ENCODE measurements at places on chromosomes 7 and 10.

- no peak for DNase-seq
Observed at GRCh38 chr10:113300617-113301016, 252.2 kb upstream of the HABP2 start.

- peak; percentile 57 for DNase-seq
Observed at GRCh38 chr7:85068799-85069198, 118.1 kb downstream of the SEMA3D start.

DNA sequence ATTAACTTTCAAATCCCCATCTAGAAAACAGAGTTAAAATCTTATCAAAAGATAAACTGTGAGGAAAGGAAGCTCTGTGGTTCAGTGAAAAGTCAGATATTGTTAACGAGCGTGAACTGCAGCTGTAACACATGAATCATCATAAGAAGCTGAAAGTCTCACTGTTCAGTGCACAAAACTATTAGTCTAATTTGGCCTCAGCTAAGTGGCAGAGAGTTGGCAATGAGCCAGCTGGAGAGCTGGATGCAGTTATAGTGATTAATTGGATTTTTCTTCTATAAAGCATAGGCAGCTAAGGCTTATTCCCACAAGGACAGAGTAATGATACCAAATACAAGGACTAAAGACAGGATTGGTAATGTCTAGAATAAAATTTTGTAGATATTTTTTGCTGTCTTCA is 101.1 kb upstream of the ABCB5 start:
- DNase-seq: no peak

DNA sequence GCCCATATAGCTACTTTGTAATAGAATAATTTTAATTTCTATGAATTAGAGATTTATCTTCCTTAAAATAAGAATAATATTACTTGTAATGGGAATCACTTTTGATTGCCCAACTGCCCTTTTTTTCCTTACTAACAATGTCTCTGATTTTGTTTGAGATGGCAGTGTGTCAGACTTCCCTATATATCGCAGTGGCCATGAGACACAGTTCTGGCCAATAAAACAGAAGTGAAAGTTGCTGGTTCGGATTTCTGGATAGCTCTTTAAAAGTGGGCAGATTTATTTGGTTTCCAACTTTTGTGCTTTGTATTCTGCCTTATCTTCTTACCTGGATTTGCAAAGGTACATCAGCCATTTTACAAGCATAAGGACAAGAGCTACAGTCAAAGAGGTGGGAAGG is 170.2 kb downstream of the PPP1R17 start:
- no peak for DNase-seq

DNA sequence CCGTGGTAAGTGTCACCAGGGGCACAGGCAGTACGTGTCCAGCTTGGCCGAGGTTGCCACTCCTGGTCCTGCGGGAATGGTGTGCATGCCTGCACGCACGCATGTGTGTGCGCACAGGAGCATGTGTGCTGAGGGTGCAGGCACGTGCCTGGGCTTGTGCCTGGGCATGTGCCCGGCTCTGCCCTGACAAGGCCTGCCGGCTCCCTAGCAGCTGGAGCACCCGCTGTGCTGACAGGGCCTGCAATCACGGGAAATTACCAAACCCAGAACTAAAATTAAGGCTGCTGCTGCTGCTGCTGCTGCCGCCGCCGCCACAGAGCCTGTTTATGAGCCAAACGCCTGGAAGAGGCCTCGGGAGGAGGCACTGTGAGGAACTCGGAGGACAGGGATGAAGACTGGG is 28.7 kb downstream of the GHRHR start:
- no peak for DNase-seq

GRCh38 chr10:86753051-86753450 is 3.4 kb upstream of the BMPR1A start:
- no peak for DNase-seq
